Vagina (tissue), 2 donors: ENCODE measurements at places on chromosomes 4 and X. TPM values are rescaled to one million over a fixed set of nuclear protein-coding genes. Genes with fewer than 3 reads are reported as not detected.

FRAS1 gene
- total RNA-seq, result 8.8 TPM

FGD1 gene
- total RNA-seq, result 8.1 TPM

SOX3 gene
- not detected for total RNA-seq

PNMA3 gene
- 0.49 TPM for total RNA-seq

TMEM31 gene
- not detected for total RNA-seq

COX7B2 gene
- total RNA-seq, result not detected

DMD gene
- total RNA-seq, result 25.8 TPM

- H3K4me1 ChIP-seq, result no peaks in the 10 kb centered on the region
- H3K4me3 ChIP-seq, result no peak overlapping the region
- H3K27me3 ChIP-seq, result no peaks in the 10 kb centered on the region
- no peak for DNase-seq
- H3K27ac ChIP-seq, result no peak overlapping the region
- H3K36me3 ChIP-seq, result no peaks in the 10 kb centered on the region
These were observed 25.1 kb downstream of the RASGEF1B start for GRCh38 chr4:81446634-81447033.

DNA sequence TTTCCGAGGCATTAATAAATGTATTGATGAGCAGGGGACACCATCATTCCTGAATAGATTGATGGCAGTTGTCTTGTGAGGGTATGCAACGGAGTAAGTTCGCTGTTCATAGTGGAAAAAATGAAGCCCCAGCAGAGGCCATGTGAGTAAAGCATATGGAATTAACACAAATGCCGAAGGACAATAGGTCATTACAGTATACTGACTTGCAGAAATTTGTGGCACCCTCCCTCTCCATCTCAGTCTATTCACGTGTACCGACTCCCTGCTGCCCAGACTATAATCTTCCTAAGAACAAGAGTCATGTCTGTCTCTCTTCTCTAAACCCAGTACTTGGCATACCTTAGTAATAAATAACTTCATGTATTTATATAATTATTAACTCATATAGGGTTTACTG, 47.1 kb upstream of the PCDH10 start:
- no peak overlapping the region for H3K27ac ChIP-seq
- H3K4me1 ChIP-seq, result no peaks in the 10 kb centered on the region

DNA sequence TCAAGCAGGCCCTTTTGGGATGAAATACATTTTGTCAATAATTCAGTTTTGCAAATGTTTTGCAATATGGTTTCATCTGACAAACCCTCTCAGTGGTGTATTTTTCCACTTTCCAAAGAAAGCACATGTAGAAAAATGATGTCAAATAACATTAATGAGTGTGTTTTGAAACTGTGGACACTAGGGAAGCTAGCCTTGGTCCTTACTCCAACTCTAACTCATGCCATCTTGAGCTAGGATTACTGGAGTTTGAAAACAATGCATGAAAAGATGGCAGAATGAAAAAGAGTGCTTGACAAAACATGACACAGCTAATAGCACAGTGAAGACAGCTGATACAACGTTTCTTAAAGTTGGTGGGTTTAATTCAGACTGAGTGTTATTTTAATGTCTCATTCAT, 41.4 kb downstream of the HAND2 start:
- H3K36me3 ChIP-seq, result no peaks in the 10 kb centered on the region
- H3K27ac ChIP-seq, result no peak overlapping the region
- H3K4me1 ChIP-seq, result peaks cover 7% of the 10 kb centered on the region
- DNase-seq, result no peak
- no peaks in the 10 kb centered on the region for H3K27me3 ChIP-seq

DNA sequence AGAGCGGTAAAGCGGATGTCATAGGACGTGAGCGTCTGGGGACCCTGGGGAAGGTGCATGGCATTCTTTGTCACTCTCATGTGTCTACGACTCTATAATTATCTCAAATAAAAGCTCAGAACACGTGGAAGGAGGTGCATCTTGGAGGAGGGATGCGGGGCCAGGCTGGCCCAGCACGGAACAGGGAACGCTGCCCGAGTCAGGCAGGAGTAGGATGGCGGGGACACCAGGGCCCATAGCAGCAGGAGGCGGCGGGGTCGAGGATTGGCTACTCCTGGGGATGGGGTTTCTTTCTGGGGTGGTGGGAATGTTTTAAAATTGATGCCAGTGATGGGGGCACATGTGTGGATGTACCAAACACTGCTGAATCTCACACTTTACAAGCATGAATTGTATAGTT, 5.4 kb upstream of the HTRA3 start:
- no peak for DNase-seq
- H3K27me3 ChIP-seq, result no peaks in the 10 kb centered on the region
- H3K36me3 ChIP-seq, result no peaks in the 10 kb centered on the region
- no peak overlapping the region for H3K27ac ChIP-seq

GRCh38 chr4:159205466-159205865, 102.6 kb downstream of the RAPGEF2 start:
- H3K36me3 ChIP-seq, result no peaks in the 10 kb centered on the region
- no peak overlapping the region for H3K4me3 ChIP-seq
- peaks cover 15% of the 10 kb centered on the region for H3K4me1 ChIP-seq

GRCh38 chrX:57070185-57070984, 51.0 kb downstream of the SPIN2B start:
- DNase-seq, result no peak
- H3K36me3 ChIP-seq, result no peaks in the 10 kb centered on the region
- no peaks in the 10 kb centered on the region for H3K4me1 ChIP-seq
- no peak overlapping the region for H3K27ac ChIP-seq
- H3K4me3 ChIP-seq, result no peak overlapping the region

DNA sequence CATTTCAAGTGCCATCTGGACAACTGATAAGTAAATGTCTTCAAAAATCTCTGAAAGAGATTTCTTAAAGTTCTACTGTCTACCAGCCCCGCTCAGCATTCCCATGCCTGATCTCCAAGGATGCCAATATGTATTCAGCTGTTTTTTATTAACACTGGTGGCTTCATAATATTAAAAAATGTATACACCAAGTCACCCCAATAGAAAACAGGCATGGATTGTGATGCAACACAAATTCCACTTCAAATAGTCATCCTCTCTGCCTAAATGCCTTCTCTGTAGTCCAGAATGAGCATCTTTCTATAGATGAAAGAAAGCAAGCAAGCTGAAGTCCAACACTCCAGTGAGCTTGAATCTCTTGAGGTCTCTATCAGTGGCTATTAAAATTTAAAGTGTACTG, 152.2 kb upstream of the PPARGC1A start:
- DNase-seq, result no peak
- no peak overlapping the region for H3K4me3 ChIP-seq
- H3K27me3 ChIP-seq, result no peaks in the 10 kb centered on the region
- no peaks in the 10 kb centered on the region for H3K36me3 ChIP-seq

GRCh38 chr4:146265950-146266490, 51.7 kb downstream of the REELD1 start:
- no peak for DNase-seq
- H3K4me1 ChIP-seq, result no peaks in the 10 kb centered on the region
- no peaks in the 10 kb centered on the region for H3K27me3 ChIP-seq
- H3K4me3 ChIP-seq, result no peak overlapping the region
- H3K27ac ChIP-seq, result no peak overlapping the region

- no peaks in the 10 kb centered on the region for H3K27me3 ChIP-seq
- H3K36me3 ChIP-seq, result no peaks in the 10 kb centered on the region
- no peak overlapping the region for H3K27ac ChIP-seq
- no peaks in the 10 kb centered on the region for H3K4me1 ChIP-seq
- H3K4me3 ChIP-seq, result no peak overlapping the region
These were observed 38.7 kb downstream of the SLC4A4 start for GRCh38 chr4:71377561-71377960.

DNA sequence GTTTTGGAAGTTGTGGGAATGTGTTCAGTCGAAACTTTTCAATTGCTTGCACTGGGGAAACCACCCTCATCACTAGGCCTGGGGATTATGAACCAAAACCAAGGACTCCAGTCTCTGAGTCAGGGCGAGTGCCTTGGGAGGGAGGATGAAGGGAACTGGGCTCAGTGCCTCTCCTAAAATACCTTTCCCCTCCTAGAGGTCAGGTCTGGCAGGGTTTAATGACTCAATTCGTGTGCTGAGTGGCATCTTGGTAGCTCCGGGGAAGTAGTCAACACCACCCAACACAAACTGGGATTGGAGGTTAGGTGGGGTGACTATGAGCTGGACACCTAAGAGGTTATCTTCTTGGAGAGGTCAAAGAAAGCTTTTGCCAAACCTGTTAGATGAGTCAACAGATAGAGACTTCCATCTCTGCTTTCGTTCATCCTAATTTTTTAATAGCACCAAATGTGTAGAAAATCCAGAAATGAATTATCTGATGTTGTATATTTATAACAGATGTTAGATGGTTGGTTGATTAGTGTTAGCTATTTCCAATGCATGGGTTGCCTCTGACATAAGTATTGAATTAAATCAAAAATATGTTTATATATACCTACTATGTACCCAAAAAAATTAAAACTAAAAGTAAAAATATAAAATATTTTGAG, 202.8 kb downstream of the SHROOM3 start:
- H3K4me1 ChIP-seq, result no peaks in the 10 kb centered on the region
- H3K36me3 ChIP-seq, result no peaks in the 10 kb centered on the region
- no peak overlapping the region for H3K27ac ChIP-seq
- H3K4me3 ChIP-seq, result no peak overlapping the region
- DNase-seq, result no peak
- H3K27me3 ChIP-seq, result no peaks in the 10 kb centered on the region

DNA sequence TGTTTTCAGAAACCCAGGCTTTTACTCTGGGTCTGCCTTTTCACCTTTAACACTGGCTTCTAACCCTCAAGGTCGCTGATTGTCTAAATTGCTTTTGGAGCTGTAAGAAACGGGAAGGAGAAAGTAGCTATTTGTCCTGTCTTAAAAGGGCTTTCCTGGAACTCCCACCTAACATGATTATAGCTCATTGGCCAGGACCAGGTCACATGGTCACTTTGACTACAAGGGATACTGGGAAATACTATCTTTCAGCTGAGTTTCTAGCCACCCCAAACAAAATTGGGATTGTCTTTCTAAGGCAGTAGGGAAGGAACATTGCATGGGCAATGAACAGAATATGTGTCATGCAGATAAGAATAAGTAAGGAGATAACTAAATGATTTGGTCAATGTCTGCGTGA, 106.7 kb upstream of the ARHGAP24 start:
- no peaks in the 10 kb centered on the region for H3K4me1 ChIP-seq
- no peaks in the 10 kb centered on the region for H3K27me3 ChIP-seq
- no peak overlapping the region for H3K27ac ChIP-seq
- DNase-seq, result no peak
- no peak overlapping the region for H3K4me3 ChIP-seq

DNA sequence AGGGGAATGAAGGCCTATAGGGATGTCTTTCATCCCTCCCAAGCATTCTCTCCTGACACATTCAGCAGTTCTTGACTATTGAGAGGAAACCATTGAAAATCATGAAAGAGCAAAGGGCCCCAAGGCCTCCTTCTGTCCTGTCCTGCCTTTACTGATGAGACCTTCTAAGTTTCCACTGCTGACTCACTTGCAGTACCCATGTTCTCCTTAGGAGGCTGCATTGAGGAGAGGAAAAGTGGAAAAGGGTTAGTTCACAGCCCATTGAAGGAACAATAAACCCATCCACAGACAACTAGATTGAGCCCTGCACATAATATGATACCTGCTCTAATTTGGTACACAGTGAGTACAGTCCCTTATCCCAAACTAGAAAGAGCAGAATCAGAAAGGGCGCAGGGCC, 115.1 kb upstream of the PNPLA4 start:
- no peaks in the 10 kb centered on the region for H3K36me3 ChIP-seq
- H3K27ac ChIP-seq, result no peak overlapping the region
- no peaks in the 10 kb centered on the region for H3K4me1 ChIP-seq
- no peaks in the 10 kb centered on the region for H3K27me3 ChIP-seq
- no peak for DNase-seq

- no peak overlapping the region for H3K4me3 ChIP-seq
- DNase-seq, result no peak
- no peaks in the 10 kb centered on the region for H3K4me1 ChIP-seq
- no peaks in the 10 kb centered on the region for H3K27me3 ChIP-seq
These were observed 7.8 kb upstream of the RRAGB start for GRCh38 chrX:55709735-55710134.

DNA sequence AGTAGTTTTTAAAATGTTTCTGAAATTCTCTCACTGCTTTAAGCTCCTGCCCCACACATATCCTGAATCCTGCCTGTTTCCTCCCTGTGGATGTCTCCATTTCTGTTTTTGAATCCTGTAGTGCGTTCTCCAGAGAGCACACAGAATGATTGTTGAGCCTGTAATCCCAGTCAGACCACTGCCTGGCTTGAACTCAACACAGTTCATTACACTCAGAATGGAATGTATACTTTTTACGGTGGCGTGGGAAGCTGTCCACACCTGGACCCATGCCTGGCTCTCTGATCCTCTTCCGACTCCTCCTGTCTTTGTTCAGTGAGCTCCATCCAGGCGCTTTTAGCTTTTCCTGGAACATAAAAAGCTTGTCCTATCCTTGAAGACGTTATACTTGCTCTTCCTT, 1217.0 kb upstream of the PRKX start:
- no peaks in the 10 kb centered on the region for H3K36me3 ChIP-seq
- H3K4me1 ChIP-seq, result no peaks in the 10 kb centered on the region
- no peak overlapping the region for H3K4me3 ChIP-seq

GRCh38 chr4:157996061-157997028, 176.5 kb downstream of the GASK1B start:
- H3K36me3 ChIP-seq, result no peaks in the 10 kb centered on the region
- H3K4me3 ChIP-seq, result no peak overlapping the region
- peaks cover 14% of the 10 kb centered on the region for H3K4me1 ChIP-seq
- no peak for DNase-seq
- H3K27me3 ChIP-seq, result no peaks in the 10 kb centered on the region

GRCh38 chr4:21856754-21857153, 91.8 kb downstream of the KCNIP4 start:
- no peaks in the 10 kb centered on the region for H3K4me1 ChIP-seq
- no peak for DNase-seq
- H3K27ac ChIP-seq, result no peak overlapping the region
- H3K4me3 ChIP-seq, result no peak overlapping the region

- no peak for DNase-seq
- H3K36me3 ChIP-seq, result no peaks in the 10 kb centered on the region
- no peaks in the 10 kb centered on the region for H3K4me1 ChIP-seq
- no peaks in the 10 kb centered on the region for H3K27me3 ChIP-seq
- no peak overlapping the region for H3K27ac ChIP-seq
- no peak overlapping the region for H3K4me3 ChIP-seq
These were observed 83.8 kb downstream of the GRID2 start for GRCh38 chr4:92387459-92388069.

- H3K36me3 ChIP-seq, result no peaks in the 10 kb centered on the region
- no peak for DNase-seq
- no peaks in the 10 kb centered on the region for H3K27me3 ChIP-seq
- peaks cover 2% of the 10 kb centered on the region for H3K4me1 ChIP-seq
These were observed 6.0 kb upstream of the SPCS3 start for GRCh38 chr4:176313596-176314336.

- H3K4me1 ChIP-seq, result peaks cover 10% of the 10 kb centered on the region
- no peak overlapping the region for H3K4me3 ChIP-seq
- no peak overlapping the region for H3K27ac ChIP-seq
- DNase-seq, result no peak
- H3K27me3 ChIP-seq, result no peaks in the 10 kb centered on the region
These were observed 11.9 kb downstream of the FMR1 start for GRCh38 chrX:147923605-147924004.
